ENCODE measurements at places on chromosomes 6 and 20.

DNA sequence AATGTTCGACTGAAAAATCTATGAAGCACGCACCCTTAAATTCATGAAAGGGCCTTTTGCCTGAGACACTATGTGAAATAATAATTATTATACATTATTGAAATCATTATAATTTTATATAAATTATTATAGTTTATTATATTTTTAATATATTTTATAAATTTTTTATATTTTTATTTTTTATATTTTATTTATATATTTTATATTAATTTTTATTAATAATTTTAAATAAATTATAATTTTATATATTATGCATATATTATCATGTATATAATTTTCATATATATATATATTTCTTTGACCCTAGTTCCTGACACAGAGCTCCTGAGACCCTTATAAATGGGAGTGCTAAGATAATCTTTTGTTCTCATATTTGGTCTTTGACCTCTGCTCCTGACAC, 13.5 kb downstream of the NCR2 start:
- no peak for DNase-seq

DNA sequence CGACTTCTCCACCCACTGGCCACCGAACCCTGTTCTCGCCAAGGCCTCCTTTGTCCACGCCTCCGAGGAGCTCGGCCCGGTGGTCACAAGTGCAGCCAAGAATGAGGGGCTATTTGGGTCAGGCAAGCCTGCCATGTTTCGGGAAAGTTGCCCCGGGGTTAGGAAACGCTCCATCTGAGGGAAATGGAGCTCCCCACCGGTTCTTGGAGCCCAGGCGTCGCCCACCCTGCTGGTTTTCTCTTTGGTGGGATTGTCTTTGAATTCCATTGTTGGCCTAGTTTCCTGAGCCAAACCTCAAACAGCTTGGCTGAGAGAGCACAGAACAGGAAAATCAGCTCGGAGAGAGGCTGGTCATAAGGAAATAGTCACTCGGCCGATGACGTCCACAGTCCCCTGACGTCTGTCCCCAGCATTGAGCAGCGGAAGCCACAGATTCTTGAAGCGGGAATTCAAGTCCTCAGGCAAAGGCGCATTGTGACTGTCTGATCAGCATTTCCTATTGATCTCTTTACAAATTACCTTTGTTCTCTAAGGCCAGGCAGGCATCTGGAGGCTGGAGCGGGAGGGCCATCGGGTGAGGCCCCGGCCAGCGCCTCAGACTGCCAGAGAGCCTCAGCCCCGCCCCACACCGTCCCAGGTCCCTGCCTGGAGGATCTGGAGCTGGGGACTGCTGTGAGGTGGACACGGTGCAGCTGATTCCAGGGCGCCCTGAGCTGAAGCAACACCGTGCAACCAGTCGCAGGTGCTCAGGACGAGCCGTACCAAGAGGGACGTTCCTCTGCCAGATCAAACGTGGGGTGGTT, 138.6 kb downstream of the DLL1 start:
- no peak for DNase-seq

DNA sequence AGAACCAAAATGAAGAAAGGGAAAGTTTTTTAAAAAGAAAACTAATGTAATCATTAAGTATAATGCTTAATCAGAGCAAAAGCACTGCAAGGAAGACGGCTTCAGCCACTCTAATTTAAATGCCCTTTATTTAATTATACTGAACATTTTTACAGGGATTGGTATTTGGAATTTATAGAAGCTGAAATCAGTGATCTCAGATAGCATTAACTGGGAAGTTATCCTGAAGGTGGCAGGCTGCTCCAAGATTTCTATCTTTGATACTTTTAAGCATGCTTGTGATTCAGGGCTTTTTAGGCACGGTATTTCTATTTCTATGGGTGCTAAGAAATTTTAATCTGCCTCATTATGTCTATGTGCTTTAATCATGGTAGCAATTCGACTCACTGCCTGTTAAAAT, 1.3 kb upstream of the NDUFAF4 start:
- DNase-seq: no peak

DNA sequence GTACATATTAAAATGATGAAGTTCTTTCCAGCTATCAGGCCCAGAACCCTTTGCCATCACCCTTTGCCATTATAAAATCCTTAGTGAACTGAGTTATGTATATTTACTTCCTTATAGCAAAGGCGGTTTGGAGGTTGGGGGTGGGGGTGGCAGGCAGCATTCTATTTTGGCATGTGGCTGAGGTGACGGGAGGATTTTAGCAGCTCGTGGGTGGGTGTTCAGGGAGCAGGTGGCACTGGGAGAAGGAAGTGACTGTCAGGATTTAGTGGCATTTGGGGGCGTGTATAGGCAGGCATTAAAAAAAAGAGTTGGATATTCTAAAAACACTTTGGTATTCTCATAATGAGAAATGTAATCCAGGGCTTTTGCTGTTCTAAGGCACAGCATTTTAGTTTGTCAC, 150.7 kb downstream of the RIMS1 start:
- DNase-seq: no peak

- no peak for DNase-seq
Measured at GRCh38 chr6:78117966-78118365, 465.1 kb downstream of the MEI4 start.

DNA sequence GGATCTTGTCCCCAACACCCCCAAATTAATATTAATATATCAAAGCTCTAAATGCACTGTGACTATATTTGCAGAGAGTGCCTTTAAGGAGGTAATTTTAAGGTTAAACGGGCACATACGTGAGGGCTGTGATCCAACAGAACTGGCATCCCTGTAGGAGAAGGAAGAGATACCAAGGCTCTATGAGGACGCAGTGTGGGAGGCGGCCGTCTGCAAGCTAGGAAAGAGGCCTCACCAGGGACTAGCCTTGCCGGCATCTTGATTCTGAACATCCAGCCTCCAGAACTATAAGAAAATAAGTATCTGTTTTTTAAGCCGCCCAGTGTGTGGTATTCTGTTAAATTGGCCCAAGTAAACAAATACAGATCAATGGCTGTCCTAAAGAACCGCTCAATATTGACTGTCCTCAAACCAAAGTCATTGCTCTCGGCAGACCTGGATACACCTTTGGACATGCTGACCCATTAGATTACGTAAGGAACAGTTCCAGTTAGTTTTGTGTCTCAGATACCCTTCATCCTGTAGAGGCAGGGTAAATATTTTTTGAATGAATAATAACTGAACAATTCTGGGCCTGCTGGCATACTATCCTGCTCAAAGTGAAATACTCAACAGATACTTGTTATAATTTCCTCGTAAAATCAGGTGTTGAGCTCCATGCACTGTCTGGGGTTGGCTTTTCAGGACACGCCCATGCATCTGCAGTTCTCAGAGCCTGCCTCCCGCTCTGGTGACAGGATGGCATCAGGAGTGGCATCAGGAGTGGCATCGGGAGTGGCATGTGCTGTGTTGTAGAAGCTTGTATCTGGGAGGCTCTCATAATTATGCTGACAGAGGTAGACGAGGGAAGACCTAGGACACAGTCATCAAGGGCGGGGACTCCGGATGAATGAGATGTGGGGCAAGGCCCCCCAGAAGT, 6.3 kb downstream of the PRR18 start:
- DNase-seq: no peak

GRCh38 chr20:58130581-58130980, 97.9 kb downstream of the ANKRD60 start:
- DNase-seq: no peak

GRCh38 chr20:13274275-13274861, 53.3 kb downstream of the ISM1 start:
- no peak for DNase-seq

DNA sequence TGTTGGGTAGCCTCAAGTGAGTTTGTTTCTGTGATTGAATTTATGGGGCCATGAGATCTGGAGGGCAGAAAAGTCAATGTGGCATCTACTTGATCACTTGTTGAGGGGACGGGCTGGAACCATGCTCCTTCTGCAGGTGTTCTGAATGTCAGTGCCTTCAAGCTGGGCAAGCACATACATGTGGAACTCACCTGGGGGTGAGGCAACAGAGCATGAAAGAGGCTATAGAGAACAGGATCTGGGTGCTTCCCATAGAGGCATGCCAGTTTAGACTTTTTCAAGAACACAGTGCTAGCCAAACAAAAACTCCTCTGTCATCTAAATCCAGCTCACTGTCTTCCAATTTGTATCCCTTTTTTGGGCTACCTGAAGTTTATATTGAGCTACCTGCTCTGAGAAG, 77.8 kb upstream of the SLC35B3 start:
- DNase-seq: no peak

DNA sequence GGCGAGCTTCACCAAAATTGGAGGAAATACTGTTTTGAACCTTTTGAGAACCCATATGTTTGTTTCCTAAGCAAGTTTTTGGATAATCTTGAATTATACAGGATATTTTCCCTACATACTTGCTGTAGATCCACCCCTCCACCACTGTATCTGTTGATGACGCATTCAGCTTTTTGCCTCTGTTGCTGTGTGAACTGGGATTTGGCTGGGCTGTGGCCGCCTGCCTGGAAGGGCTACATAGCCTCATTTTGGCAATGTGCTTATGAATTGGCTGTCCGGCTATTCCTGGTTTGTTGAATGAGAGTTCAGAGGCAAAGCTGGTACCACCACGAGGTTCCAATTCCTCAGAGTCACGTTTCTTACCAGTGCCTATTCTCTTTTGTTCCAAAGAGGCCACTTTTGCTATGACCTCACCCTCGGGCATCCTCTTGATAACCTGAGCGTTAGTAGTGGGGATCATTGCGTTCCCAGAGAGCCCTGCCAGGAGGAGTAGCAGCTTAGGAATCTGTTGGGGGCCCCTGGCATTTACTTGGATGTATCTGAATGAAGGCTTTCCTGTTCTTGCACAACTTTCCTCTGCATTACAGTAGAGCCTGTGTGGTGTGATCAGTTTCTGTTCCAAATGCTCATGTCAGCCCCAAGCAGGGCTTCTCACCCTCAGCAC, 6.4 kb downstream of the FAM83D start:
- DNase-seq: no peak

- DNase-seq: no peak
Measured at GRCh38 chr20:51100617-51101016, 77.7 kb upstream of the KCNG1 start.

- DNase-seq: no peak
Measured at GRCh38 chr20:24056491-24056890, 67.9 kb upstream of the GGTLC1 start.

- no peak for DNase-seq
Measured at GRCh38 chr6:20169119-20169557, 43.1 kb downstream of the MBOAT1 start.

GRCh38 chr20:15627089-15627488, 946.2 kb downstream of the KIF16B start:
- DNase-seq: no peak

- no peak for DNase-seq
Measured at GRCh38 chr6:3456395-3456897, 404 bp downstream of the SLC22A23 start.

GRCh38 chr6:56671160-56671559, 28.5 kb upstream of the DST start:
- DNase-seq: no peak

DNA sequence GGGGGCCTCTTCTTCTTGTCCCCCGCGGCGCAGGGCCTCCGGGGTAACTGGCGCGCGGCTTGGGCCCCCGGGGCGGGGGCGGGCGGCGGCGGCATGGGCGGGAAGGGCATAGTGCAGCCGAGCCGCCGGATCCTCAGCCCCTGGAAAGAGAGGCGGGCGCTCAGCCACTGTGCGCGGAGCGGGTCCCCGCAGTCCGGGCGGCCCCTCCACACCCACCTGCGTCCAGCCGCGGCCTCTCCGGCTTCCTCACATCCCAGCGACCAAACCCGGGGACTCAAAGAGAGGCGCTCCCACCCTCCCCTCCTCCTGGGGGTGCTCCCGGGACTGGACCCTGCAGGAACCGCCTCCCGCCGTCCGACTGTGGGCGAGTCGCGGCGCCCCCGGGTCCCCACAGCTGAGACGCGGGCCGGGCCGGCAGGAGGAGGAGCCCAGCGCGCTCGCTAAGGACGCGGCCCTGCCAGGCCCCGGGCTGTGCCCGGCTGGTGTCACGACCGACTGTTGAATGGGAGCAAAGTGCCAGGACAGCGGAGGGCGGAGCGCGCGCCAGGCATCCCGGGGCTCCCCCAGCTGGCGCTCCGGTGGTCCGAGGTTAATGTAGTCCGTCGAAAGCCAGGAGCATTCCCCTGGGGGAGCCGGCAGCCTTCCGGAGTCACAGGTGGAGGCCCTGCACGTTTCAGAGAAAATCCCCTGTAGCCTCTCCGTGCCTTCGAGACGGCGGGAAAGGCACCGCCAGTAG, at the start of gene PRR18:
TSS of gene PRR18 (minus strand) at position 360 of the 736 bp plus-strand sequence. CDS start at position 110, 250 bp downstream.
- peak; percentile 22 for DNase-seq

- no peak for DNase-seq
Measured at GRCh38 chr6:15763364-15763763, 100.5 kb upstream of the DTNBP1 start.

- DNase-seq: no peak
Measured at GRCh38 chr6:1463751-1464426, 74.5 kb downstream of the FOXF2 start.

DNA sequence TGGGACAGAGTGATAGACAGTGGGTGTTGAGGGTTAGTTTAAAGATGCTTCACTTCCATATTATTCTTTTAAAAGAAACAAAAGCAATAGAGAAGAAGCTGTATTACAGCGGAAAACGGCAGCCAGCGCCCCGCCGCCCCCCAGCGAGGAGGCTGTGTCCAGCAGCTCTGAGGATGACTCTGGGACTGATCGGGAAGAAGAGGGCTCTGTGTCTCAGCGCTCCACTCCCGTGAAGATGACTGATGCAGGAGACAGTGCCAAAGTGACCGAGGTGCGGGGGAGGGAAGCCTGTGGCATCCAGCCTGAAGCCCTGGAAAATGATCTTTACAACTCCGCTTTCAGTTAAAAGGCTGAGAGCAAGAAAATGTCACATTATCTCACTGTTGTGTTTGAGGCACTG, 100.2 kb downstream of the FIG4 start:
- no peak for DNase-seq

GRCh38 chr6:150001295-150002008, 23.9 kb downstream of the RAET1L start:
- DNase-seq: peak; percentile 43

DNA sequence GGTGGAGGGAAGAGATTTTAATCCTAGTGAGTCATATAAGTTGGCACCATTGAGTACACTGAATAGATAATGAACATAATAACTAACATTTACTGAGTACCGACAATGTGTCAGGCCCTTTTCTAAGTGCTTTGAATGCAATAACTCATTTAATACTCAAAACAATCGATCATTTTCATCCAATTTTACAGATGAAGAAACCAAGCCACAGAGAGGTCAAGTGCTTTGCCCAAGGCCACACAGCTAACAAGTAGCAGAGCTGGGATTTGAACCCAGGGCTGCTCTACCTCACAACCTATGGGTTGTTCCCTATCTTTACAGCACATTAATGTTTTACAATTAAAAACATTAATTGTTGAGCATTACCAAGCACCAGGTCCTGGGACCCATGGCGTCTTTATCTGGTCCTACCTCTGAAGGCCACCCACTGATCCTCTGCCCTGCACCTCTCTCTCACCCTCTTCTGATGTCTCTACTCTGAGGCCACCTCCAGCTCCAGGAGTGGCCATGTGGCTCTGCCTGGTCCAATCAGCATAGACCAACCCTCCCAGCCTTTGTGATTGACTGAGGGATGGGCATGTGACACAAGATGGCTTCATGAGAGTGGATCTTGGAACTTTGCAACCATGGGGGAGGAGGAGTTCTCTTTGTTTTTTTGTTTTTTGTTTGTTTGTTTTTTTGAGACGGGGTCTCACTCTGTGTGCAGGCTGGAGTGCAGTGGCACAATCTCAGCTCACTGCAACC, 83.9 kb downstream of the KCNB1 start:
- DNase-seq: no peak

All from activated CD4-positive, alpha-beta T cell treated with anti-CD3 and anti-CD28 coated beads, Interleukin-2, amount 50 U/mL, for 48 hours (primary cell).